ENCODE measurements at places on chromosomes 2 and 18.

GRCh38 chr2:167388901-167389300 is 500.6 kb downstream of the XIRP2 start:
- no peak for DNase-seq

DNA sequence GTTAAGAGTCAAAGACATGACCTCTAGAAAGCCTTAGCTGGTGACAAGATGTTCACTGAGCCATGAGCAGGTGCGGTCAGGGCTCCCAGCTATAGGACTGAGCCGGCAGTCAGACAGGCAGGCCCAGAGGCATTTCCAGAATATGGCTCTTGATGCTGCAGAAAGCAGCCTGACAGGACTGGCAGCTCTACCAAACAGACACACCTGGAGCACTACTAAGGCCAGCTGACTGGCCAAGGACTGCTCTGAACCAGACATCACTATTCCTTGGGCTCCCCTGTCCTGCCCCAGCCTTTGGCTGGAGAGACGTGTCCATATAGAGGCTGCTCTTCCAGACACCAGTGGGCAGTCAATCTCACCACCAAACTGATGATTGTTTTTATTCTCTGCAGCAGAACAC is 98.8 kb downstream of the RIF1 start:
- peak; percentile 61 for DNase-seq

DNA sequence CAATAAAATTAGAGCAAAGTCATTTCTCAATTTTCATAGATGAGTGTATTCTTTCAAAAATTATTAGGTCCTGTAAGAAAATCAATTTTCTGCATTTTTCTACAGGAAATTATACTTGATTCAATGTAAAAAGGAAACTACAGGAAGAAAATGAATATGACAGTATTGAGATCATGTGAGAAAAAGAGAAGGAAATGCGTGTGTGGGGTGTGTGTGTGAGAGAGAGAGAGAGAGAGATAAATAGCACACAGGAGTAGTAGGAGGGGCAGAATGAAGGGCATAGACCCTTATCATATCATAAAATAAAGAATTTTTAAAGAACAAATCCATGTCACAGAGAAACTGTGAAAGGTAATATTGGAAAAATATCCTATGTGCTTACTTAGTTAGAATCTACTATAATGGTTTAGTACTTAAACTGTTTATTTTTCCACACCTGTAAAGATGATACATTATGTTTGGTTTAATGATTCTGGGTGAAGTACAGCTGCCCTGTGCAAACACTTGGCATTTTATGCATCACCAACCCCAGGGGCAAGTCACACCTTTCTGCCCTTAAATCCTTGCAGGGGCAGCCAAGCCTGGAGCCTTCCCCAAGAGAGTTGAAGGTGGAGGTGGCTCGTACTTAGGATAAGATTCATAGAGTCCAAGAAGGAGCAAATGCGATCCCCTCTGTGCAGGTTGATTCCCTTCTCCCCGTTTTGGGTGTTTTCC is 276.4 kb downstream of the TGIF1 start:
- no peak for DNase-seq

DNA sequence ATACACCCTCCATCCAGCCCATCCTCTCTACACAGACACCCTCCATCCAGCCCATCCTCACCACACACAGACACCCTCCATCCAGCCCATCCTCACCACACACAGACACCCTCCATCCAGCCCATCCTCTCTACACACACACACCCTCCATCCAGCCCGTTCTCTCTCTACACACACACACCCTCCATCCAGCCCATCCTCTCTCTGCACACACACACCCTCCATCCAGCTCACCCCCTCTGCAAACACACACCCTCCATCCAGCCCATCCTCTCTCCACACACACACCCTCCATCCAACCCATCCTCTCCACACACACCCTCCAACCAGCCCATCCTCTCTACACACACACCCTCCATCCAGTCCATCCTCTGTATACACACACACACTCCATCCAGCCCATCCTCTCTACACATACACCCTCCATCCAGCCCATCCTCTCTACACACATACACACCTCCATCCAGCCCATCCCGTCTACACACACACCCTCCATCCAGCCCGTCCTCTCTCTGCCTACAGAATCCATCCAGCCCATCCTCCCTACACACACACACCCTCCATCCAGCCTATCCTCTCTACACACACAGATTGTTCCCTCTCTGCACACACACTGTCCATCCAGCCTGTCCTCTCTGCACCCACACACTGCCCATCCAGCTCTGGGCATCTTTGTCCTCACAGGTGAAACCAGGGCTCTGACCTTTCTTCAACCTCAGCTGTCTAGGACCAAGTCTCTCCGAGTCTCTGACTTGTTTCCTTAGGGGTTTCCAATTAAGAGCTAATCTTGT is 81.2 kb downstream of the EIPR1 start:
- no peak for DNase-seq

GRCh38 chr2:231461516-231461971 is 2.7 kb downstream of the NCL start:
- DNase-seq: no peak

- DNase-seq: no peak
These were observed 46.3 kb downstream of the QPCT start for GRCh38 chr2:37390777-37391176.

- no peak for DNase-seq
These were observed 16.4 kb downstream of the STAT1 start for GRCh38 chr2:190997526-190998113.

DNA sequence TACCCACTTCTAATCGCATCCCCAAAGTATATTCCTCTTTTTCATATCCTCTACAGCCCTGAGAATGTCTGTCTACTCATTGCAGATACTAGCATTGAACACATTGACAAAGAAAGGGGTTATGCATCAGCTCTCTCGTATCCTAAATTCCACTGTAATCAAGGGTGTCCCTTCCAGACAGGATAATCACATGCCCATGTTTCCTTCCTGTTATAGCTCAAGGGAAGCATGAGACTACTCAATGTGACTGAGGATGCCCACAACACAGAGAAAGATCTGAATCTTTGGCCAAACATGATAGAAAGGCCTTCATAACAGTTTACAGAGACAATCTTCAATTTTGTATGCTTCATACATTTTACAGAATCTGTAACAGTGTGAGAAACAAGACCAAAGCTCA is 69.2 kb downstream of the HIBCH start:
- DNase-seq: no peak

- DNase-seq: no peak
These were observed 26.6 kb downstream of the ZFP36L2 start for GRCh38 chr2:43199492-43200488.

DNA sequence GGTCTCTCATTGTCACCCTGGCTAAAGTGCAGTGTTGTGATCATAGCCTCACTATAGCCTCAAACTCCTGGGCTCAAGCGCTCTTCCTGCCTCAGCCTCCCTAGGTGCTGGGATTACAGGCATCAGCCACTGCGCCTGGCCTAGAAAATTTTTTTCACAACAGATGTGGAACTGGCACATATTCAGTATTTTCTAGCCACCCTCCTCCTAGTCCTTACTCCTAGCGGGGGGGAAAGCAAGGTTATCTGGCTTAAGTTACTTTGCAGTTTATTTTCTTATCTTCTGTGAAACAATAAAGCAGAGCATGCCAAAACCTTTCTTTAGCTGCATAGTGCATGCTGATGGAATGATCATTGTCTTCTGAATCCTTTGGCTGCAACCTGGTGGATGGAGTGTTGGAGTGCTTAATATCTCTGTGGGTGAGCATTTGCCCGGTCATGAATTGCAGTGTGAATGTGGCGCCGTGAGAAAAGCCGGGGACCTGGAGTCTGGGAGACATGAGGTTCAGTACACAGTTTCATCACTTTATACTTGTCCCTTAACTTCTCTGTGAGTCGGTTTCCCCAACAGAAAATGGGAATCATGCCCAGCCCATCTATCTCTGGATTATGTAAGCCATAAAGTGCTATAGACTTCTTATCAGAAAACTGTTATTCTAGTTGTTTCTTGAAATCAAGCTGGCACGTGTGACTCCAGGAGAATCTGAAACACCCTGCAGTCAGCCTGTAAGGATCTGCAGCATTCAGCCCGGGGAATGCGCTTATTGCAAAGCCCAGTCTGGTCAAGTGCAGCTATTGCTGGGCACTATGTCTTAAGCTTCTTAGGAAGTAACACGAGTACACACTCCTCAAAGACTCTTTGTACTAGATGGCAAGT is 38.2 kb upstream of the MAP3K20 start:
- DNase-seq: no peak

DNA sequence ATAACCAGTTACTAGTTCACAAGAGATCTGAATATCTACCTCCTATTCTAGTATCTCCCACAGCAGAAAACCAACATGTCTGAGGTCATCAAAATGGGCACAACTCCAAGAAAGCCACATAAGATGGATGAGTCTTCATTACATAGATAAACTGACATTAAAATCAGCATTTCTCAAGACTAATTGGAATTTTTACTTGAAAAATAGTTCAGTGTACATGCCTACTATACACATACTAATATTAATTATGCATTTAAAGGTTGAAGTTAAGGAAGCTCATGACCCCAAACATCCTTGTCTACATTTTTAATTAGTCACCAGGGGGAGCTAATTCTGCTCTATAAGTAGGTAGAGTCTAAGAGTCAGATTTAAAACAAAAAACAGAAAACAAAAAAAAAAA is 41.9 kb downstream of the ZNF521 start:
- no peak for DNase-seq

- DNase-seq: no peak
These were observed 12.8 kb upstream of the MBP start for GRCh38 chr18:77145364-77145901.

- no peak for DNase-seq
These were observed 82.3 kb downstream of the ARL4C start for GRCh38 chr2:234414596-234414995.

- DNase-seq: no peak
These were observed 14.4 kb upstream of the HES6 start for GRCh38 chr2:238254095-238254723.

GRCh38 chr2:201536046-201536445 is 84.5 kb downstream of the STRADB start:
- no peak for DNase-seq

- DNase-seq: peak; percentile 61
These were observed 1.2 kb downstream of the YPEL5 start for GRCh38 chr2:30147715-30148610.

DNA sequence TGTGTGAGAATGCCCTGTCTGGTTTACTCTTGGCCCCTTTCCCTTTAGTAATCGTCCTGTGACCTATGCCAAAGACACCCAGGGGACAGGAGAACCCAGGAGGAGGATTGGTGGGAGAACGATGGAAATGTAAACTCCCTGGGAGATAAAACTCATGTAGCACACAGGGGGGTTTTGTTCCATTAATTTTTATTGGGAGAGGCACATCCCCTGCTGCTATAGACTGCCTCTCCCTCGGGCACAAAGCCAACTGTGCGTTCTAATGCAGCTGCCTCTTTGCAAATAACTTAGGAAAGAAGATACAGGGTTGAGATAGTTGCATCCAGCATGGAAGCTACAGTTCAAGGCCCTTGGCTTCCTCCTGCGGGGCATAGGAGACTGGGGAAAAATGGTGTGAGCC is 489.6 kb downstream of the SLC4A3 start:
- no peak for DNase-seq

GRCh38 chr2:171287036-171287571 is 126.4 kb upstream of the TLK1 start:
- no peak for DNase-seq

DNA sequence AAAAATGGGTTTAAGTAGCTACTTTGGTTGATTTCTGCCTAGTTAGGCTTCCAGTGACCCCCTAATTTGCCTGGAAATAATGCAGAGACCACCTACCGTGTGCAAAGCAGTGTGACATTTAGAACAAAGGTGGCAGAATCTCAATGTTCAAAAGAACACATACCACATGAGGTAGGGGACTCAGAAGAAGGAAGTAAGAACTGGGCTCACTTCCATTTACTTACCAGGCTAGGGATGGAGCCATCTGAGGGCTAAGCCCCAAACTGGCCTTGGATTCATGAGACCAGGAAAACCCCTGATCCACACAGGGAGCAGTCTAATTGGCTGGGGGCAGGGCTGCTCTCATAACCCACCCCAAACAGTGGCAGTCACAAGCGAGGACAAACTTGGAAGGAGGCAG is 190.7 kb downstream of the NCKAP5 start:
- no peak for DNase-seq

All from T47D (cell line).